ENCODE measurements at places on chromosomes 16 and 17.

GRCh38 chr17:57522042-57523005 is 222.8 kb downstream of the CCDC182 start:
- DNase-seq, result no peak

- no peak for DNase-seq
Observed at GRCh38 chr16:86953631-86954391, 363.4 kb downstream of the C16orf95 start.

DNA sequence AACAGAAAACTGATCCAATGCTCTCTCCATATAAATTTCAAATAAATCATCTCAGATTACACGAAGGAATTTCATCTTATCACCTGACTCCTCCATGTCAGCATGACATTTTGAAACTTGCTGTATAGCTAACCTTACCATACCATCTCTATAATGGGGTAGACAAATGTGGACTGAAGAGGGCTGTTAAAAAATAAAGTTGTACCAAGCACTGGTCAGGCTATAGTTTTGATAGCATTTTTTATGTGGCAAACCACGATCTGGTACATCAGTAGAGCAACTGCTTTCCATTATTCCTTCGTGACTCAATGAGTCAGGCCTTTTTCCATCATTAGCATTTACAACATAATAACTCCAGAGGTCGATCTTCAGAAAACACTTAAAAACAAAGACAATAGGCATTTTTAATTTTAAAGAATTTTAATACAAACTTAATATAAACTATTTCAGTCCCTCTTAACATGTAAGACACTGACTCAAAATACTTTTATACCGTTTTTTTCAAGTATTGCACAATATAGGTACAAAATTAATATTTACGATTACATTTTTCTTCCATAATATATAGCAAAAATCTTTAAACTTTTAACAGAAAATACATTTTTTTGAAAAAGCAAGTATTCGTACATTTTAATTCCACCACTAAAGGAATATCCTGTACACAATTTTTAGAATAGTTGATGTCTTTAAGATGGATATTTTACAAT is 4.2 kb downstream of the TOB1 start:
- DNase-seq, result no peak

- no peak for DNase-seq
Observed at GRCh38 chr17:32671896-32672295, 185.1 kb downstream of the CDK5R1 start.

- DNase-seq, result no peak
Observed at GRCh38 chr17:74369221-74369620, 1.9 kb downstream of the GPR142 start.

- no peak for DNase-seq
Observed at GRCh38 chr17:31074772-31075555, 19.8 kb upstream of the NF1 start.

DNA sequence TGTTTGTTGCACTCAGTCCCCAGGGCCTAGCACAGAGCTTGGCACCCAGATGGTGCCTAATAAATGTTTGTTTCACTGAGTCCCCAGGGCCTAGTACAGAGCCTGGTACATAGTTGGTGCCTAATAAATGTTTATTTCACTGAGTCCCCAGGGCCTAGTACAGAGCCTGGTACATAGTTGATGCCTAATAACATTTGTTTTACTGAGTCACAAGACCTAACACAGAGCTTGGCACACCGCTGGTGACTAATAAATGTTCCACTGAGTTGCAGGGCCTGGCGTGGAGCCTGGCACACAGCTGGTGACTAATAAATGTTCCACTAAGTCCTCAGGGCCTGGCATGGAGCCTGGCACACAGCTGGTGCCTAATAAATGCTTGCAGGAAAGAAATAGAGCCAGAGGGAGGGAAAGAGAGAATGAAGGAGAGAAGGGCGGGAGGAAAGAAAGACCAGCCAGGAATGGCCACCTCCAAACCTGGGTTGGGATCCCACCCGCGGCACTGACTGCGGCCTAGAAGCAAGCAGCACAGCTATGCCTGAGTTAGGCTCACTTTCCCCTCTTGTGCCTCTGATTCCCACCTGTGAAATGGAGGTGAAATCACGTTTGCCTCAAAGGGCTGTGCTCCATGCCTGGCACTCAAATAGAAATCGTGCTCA is 7.5 kb downstream of the SLC5A11 start:
- DNase-seq, result no peak

DNA sequence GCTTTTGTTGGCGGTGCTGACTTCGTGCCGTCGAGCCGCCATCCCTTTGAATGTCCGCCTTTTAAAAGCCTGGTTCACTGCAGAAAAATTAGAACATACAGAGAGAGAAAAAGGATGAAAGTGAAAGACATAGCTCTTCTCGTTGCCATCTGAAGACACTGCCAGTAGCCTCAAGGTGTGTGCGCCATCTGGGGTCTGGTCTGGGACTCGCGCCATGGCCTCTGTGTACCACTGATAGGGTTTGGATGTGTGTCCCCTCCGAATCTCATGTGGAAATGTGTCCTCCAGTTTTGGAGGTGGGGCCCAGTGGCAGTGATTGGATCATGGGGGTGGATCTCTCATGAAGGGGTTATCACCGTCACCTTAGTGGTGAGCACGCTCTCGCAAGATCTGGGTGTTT is 15.5 kb downstream of the GSE1 start:
- no peak for DNase-seq

- no peak for DNase-seq
Observed at GRCh38 chr17:69573396-69573795, 158.9 kb downstream of the MAP2K6 start.

GRCh38 chr16:23131931-23132621 is 17.2 kb downstream of the USP31 start:
- DNase-seq, result no peak

- no peak for DNase-seq
Observed at GRCh38 chr16:982145-983043, 824 bp downstream of the SOX8 start.

GRCh38 chr16:84026606-84027005 is 16.0 kb downstream of the SLC38A8 start:
- no peak for DNase-seq

DNA sequence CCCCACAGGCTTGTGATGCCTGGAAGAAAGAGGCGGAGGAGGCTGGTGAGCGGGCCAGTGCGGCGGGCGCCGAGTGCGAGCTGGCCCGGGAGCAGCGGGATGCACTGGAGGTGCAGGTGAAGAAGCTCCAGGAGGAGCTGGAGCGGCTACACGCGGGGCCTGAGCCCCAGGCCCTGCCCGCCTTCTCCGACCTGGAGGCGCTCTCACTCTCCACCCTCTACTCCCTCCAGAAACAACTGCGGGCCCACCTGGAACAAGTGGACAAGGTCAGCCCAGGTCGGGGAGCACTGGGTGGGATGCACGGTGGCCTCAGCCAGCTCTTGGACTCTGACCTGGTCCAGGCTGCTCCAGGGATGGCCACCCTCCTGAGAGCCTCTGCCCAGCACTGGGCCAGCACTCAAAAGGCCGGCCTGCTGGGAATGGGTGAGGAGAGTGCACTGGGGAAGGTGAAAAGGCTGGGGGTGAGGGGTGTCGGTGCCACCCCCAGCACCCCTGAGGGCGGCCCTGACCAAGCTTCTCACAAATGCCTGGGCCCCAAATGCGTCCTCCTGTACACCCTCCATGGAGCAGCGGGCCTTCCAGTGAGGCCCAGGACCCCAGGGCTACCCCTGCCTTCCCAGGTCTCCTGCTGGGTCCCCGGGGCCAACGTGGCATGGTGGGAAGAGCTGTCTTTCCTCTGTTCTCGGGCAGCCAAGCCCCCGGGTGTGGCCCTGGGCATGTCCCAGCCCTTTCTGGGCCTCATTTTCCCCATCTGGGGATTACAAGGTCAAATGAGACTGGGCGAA is 20.8 kb downstream of the UNC13D start:
- DNase-seq, result no peak

DNA sequence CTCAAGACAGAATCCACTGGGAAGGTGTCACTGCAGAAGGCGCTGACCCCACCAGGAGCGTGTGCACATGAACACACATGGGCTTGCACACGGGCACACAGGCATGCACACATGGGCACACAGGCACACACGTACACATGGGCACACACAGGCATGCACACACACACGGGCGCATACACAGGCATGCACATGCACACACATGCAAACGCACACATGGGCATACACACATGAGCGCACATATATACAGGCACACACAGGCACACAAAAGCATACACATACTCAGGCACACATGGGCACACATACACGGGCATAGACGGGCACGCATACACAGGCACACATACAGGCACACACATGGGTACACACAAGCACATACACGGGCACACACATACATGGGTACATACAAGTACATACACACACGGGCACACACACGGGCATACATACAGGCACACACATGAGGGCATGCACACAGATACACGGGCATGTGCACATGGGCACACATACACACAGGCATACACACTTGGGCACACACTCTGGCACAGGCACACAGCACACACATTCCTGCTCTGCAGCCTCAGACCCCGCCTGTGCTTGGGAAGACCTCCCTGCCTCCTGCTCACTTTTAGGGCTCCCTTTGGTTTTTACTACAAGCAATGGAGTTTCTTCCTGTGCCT is 86.8 kb downstream of the ZNF778 start:
- DNase-seq, result no peak

DNA sequence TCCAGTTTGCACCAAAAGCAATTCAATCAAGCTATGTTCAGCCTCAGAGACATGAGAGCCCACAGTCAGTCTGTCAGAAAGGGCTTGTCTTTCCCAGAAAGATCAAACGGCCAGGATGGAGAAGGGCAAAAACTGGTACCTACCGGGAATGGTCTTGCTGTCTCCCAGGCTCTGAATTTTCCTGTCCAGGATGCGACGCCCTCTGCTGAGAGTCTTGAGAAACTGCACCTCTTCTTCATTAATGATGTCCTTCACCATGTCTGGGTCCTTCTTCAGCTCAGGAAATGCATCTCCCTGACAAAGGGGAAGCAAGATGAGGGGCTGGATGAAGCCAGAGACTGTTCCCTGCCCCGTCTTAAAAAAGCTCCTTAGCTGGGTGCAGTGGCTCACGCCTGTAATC is 15.8 kb upstream of the EXOSC6 start:
- DNase-seq, result no peak
